ENCODE measurements at places on chromosomes 7 and 10.

GRCh38 chr7:99094401-99094800 is 49.5 kb downstream of the SMURF1 start:
- no peak for DNase-seq
- no peaks in the 10 kb centered on the region for H3K36me3 ChIP-seq
- H3K4me1 ChIP-seq = peaks cover 53% of the 10 kb centered on the region
- no peak overlapping the region for H3K27ac ChIP-seq
- no peaks in the 10 kb centered on the region for H3K27me3 ChIP-seq

DNA sequence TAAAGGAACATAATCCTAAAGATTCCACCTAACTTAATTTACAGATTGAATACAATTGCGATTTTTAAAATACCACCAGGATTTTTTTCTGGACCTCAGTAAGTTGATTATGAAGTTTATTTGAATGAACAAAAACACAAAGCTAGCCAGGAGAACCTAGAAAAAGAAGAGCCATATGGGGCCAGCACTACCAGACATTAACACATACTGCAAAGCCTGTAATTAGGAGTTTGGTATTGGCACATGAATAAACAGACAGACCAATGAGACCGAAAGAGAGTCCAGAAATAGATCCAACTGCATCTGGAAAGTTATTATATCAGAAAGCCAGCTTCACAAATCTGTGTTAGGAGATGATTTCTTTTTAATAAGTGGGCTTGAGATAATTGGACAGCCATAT is 105.5 kb upstream of the CHST15 start:
- no peaks in the 10 kb centered on the region for H3K36me3 ChIP-seq
- no peaks in the 10 kb centered on the region for H3K4me1 ChIP-seq
- H3K27ac ChIP-seq = no peak overlapping the region
- peaks cover 31% of the 10 kb centered on the region for H3K27me3 ChIP-seq

DNA sequence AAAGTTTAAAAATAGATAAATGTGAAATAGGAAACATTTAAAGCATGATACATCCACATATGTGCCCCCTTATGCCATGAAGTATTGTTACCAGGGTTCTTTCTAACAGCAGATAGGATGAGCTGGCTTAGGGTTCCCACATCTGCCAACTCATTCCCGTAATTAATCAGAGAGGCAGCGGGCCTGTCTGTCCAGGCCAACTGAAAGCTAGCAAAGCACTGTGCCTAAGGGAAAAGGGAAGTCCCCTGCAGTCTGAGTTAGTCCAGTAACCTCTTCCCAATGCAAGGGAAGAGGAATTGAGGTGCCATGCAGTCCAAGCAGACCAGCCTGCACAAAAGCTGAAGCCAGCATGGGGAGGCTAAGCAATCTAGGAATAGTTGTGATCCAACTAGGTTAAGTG is 18.3 kb upstream of the ZC3HAV1L start:
- H3K4me3 ChIP-seq = no peak overlapping the region
- DNase-seq = no peak
- H3K27me3 ChIP-seq = no peaks in the 10 kb centered on the region
- peaks cover 8% of the 10 kb centered on the region for H3K4me1 ChIP-seq
- H3K27ac ChIP-seq = no peak overlapping the region

DNA sequence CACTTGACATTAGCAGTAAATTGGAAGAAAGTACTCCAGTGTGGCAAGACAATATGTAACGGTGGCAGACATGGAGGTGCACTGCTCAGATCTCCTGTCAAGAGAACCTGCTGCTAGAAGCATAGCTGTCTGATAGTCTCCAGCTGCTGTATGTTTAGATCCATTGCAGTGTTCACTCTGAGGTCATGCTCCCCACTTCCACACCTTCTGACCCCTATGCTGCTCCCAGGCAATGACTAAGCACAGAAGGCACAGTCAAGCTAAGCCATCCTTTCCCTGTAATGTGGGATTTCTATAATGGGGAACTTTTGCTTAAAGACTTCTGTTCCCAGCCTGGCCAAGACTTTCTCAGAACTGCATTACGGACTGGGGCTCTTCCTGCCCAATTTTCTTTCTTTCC is 315.8 kb downstream of the HPSE2 start:
- DNase-seq = no peak
- H3K36me3 ChIP-seq = no peaks in the 10 kb centered on the region
- no peaks in the 10 kb centered on the region for H3K27me3 ChIP-seq
- no peak overlapping the region for H3K27ac ChIP-seq

DNA sequence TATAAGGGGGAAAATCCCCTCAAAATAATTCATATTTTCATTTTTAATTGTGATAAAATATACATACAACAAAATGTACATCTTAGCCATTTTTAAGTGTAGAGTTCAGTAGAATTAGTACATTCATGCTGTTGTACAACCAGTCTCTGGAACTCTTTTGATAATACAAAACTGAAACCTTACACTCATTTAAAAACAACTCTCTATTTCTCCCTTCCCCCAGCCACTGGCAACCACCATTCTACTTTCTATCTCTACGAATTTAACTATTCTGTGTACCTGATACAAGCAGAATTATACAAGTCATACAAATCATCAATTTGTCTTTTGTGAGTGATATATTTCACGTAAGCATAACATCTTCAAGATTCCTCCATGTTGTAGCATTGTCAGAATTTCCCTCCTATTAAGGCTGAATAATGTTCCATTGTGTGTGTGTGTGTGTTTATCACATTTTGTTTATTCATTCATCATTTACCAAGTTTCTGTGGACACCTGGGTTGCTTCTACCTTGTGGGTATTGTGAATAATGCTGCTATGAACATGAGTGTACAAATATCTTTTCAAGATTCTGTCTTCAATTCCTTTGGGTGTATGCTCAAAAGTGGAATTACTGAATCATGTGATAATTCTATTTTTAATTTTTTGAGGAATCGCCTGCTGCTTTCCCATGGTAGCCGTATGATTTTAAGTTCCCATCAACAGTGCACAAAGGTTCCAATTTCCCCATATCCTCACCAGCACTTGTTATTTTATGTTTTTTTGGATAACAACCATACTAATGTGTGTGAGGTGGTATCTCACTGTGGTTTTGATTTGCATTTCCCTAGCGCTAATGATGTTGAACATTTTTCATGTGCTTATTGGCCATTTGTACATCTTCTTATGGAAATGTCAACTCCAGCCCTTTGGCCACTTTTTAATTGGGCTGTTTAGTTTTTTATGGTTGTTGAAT is 4.7 kb upstream of the EBLN1 start:
- no peaks in the 10 kb centered on the region for H3K4me1 ChIP-seq
- no peaks in the 10 kb centered on the region for H3K36me3 ChIP-seq
- DNase-seq = no peak
- no peak overlapping the region for H3K27ac ChIP-seq

Measured in effector memory CD8-positive, alpha-beta T cell (primary cell).